ENCODE measurements at places on chromosomes 1 and 21.

DNA sequence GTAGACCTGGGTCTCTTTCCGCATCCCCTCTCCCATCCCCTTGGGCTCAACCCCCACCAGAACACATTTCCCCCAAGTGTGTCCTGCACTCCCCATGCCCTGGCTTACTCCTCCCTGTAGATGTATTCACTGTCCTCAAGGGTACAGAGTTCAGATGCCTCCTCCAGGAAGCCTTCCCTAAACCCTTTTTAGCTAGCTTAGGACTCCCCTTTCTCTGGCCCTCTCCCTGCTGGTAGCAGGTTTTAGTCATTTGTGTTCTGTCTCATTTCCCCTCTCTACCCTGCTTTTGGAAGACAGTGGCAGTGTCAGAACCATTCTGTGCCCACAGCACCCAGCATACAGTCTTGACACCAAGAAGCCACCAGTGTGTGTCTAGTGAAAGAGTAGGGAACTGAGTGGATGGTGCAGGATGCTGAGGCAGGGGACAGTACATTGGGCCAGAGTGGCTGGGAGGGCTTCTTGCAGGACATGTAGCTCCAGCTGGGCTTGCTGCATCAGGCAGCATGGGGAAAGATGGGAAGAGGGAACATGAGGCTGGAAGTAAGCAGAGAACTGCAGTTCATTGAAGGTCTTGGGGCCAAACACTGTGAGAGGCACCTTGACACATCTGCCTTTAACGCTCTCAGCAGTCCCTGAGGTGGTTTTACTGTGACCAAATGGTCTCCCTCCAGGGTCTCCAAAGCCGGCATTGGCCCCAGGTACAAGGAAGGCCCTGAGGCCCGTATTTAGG is 2.5 kb downstream of the FOXO6 start:
- DNase-seq, result no peak

DNA sequence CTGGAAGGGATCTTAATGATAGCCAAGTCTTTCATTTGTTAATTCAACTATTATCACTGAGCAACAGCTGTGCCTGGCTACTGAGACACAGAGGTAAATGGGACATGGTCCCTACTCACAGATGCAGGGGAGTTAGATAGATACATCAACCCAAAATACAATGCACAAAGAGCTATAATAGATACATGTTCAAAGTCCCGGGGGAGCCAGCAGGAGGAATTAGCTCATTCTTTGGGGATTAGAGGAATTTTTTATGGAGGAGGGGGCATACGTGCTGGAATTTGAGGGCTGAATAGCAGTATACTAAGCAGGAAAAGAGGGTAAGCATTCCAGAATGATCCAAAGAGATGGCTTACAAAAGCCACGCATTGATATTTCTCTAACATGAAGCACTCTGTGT is 34.6 kb downstream of the C8B start:
- no peak for DNase-seq

- DNase-seq, result no peak
Observed at GRCh38 chr1:175822580-175822979, 79.2 kb upstream of the TNR start.

GRCh38 chr1:38527373-38527966 is 332.1 kb downstream of the RRAGC start:
- DNase-seq, result peak; percentile 48

GRCh38 chr1:201999625-202000238 is 10.7 kb upstream of the ELF3 start:
- DNase-seq, result peak; percentile 39

GRCh38 chr21:25750085-25750484 is 15.3 kb downstream of the GABPA start:
- no peak for DNase-seq

GRCh38 chr21:44556879-44557278 is 1.7 kb downstream of the KRTAP10-3 start:
- no peak for DNase-seq

GRCh38 chr1:81477710-81478109 is 323.0 kb upstream of the ADGRL2 start:
- DNase-seq, result no peak
